ENCODE measurements at places on chromosomes 7 and 10.

GRCh38 chr10:89022734-89023133 lies 32.1 kb downstream of the FAS start:
- no peak overlapping the region for H3K4me3 ChIP-seq

GRCh38 chr10:79938728-79939406 lies 10.0 kb downstream of the SFTPD start:
- H3K4me1 ChIP-seq: no peaks in the 10 kb centered on the region
- H3K36me3 ChIP-seq: no peaks in the 10 kb centered on the region
- DNase-seq: no peak

- DNase-seq: no peak
- H3K27ac ChIP-seq: no peak overlapping the region
- H3K27me3 ChIP-seq: no peaks in the 10 kb centered on the region
- H3K4me1 ChIP-seq: no peaks in the 10 kb centered on the region
These were observed 173.6 kb upstream of the PRKCQ start for GRCh38 chr10:6753644-6754043.

DNA sequence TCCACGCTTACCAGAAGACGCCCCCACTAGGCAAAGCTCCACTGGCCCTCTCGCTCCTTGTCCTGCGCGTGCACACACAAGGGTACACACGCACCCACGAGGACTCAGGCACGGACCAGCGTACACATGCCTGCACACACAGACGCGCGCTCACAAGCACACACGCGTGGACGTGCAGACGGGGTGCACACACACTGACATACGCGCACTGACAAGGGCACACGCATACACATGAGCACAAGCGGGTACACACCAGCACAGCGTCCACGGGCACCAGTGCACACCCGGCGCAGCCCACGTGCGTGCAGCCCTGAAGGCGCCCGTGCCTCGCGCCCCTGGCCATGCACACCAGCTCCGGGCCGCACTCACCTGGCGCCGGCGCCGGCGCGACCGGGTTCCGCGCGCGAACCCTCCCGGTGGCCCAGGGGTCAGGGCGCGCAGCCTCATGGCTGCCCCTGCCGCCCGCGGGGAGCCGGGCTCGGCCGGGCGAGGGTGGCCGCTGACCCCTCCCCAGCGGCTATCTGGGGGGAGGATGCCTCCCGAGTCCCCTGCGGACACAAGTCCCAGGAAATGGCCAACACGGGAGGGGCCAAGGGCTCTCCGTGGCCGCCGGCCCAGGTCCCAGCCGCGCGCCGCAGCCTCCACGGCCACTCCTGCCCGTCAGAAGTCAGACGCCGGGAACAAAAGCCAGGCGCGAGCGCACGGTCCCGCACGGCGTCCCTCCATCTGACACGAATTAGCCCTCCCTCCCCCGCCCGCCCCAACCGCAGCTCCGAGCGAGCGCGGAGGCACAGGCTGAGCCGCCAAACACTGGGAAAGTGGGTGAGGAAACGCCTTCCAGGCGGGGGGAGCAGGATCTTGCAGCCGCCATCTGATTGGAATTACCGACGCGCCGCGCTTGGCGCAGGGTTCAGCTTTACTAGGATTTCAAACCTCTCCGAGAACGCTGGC lies 45.0 kb downstream of the TNS3 start:
- peak overlapping the region; percentile 37 for H3K4me3 ChIP-seq
- no peaks in the 10 kb centered on the region for H3K27me3 ChIP-seq
- H3K27ac ChIP-seq: peak overlapping the region; percentile 72
- no peaks in the 10 kb centered on the region for H3K36me3 ChIP-seq
- peak; percentile 45 for DNase-seq
- H3K4me1 ChIP-seq: peaks cover 26% of the 10 kb centered on the region

DNA sequence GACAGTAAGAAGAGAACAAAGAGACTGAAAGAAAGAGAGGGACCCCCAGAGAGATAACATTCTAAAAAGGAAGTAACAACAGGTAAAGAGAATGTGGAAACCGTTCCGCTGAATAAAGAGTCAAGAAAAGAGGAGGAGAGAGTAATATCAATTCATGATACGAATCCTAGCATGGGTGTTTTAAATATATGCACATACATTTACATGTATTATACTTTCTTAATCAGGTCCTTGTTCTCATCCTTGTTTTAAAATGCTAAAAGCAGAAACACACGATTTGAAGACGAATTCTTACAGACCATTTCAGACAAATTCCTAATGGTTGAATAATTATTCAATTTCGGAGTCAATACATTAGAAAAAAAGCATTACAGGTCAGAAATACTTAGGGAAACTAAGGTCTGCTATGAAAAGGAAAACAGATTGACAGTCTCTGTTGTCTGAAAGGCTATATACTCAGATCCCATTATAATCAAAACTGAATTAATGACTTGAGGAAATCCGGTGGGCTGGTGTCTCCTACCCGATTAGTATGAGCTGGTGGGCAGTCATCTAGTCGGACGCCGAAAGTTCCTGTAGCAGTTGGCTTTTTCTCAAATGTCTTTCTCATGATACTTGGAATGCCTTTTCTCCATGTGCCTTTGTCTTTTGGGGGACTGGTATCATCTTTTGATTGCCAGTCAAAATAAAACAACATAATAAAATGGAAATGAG lies 127.3 kb downstream of the ARHGAP21 start:
- no peaks in the 10 kb centered on the region for H3K4me1 ChIP-seq
- H3K27ac ChIP-seq: no peak overlapping the region
- no peaks in the 10 kb centered on the region for H3K36me3 ChIP-seq
- H3K4me3 ChIP-seq: no peak overlapping the region
- DNase-seq: no peak

- H3K4me1 ChIP-seq: peaks cover 6% of the 10 kb centered on the region
- DNase-seq: no peak
- no peak overlapping the region for H3K27ac ChIP-seq
- no peaks in the 10 kb centered on the region for H3K36me3 ChIP-seq
- H3K4me3 ChIP-seq: no peak overlapping the region
- no peaks in the 10 kb centered on the region for H3K27me3 ChIP-seq
These were observed 4.5 kb upstream of the CHST15 start for GRCh38 chr10:124097883-124098282.

DNA sequence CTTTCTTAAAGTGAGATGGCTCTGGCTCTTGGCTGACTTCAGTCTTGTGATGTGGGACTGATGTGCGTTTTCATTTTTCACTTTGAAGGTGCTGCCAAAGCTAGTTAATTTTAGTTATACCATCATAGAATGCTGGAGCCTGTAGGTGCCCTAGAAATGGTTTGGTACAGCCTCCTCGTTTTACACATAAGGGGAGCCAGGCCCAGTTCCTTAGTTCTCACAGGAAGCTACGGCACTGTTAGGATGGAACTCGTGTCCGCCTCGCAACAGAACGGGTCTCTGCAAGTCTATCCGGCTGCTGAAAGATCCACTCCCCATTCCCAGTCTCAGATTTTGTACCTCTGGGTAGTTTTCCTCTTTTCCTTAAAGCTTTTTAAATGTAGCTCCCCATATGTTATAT lies 173.2 kb upstream of the PRPS1L1 start:
- H3K4me1 ChIP-seq: no peaks in the 10 kb centered on the region
- no peaks in the 10 kb centered on the region for H3K36me3 ChIP-seq
- no peak for DNase-seq
- no peaks in the 10 kb centered on the region for H3K27me3 ChIP-seq
- H3K4me3 ChIP-seq: no peak overlapping the region

DNA sequence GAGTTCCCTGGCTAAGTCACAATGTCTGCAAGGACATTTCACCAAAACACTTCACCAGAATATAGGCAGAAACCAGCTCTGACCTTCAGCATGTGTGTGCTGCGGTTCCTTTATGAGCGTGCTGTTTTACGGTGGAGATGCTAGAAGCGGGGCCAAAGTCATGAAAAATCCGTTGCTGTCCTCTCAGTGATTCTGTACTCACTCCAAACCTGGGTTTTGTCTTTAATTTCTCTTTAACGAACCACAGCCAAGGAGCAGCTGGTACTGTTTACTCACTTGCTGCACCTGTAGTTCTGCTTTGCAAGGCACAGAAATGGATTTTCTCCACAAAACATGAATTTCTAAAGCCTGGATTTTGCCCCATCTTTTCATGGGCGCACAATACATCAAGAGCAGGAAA lies 639.9 kb downstream of the PHTF2 start:
- no peak for DNase-seq
- H3K27ac ChIP-seq: no peak overlapping the region
- no peaks in the 10 kb centered on the region for H3K36me3 ChIP-seq
- H3K4me3 ChIP-seq: no peak overlapping the region
- no peaks in the 10 kb centered on the region for H3K4me1 ChIP-seq

DNA sequence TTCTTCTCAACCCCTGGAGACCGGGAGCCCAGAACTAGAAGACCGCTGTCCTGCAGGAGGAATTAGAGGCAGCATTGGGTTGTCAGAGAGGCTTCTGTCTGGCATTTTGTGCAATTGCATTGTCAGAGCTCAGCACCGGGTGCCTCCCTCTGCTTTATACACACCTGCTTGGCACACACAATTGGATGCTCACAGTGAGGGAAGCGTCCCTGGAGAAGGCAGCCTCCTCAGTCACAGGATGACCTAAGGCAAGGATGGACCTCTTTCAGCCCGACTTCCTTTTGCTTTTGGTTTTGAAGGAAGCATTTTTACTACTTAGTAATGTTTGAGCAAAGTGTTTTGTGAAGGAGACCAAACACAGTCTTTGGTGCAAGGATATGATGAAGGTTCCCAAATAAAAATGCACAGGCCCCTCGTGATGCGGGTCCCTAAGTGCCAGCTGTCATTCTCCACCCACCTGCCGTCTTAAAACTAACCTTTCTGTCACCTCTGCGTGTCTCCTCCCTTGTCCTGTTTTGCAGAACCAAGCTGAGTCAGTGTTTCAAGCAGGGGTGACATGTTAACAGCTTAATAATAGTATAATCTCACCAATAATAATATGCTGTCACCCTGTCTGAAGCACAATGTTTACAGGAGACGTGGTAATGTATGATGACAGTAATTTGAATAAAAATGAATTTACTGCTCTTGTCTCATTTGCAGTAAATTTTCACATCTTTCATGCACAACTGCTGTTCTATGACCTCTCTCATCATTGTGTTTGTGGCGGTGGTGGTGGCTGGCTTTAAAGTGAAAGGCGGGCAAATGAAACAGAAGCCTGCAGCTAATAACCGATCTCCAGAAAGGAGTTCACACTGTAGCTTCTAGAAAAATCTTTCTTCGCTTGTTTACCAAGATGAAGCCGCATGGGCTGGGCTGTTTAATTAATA lies 430.2 kb upstream of the MKI67 start:
- no peak overlapping the region for H3K4me3 ChIP-seq
- no peak overlapping the region for H3K27ac ChIP-seq
- DNase-seq: no peak
- H3K36me3 ChIP-seq: no peaks in the 10 kb centered on the region
- no peaks in the 10 kb centered on the region for H3K27me3 ChIP-seq

GRCh38 chr7:3607847-3608246 lies 306.8 kb downstream of the SDK1 start:
- H3K27me3 ChIP-seq: no peaks in the 10 kb centered on the region
- DNase-seq: no peak
- H3K27ac ChIP-seq: no peak overlapping the region
- H3K4me3 ChIP-seq: no peak overlapping the region
- no peaks in the 10 kb centered on the region for H3K4me1 ChIP-seq

DNA sequence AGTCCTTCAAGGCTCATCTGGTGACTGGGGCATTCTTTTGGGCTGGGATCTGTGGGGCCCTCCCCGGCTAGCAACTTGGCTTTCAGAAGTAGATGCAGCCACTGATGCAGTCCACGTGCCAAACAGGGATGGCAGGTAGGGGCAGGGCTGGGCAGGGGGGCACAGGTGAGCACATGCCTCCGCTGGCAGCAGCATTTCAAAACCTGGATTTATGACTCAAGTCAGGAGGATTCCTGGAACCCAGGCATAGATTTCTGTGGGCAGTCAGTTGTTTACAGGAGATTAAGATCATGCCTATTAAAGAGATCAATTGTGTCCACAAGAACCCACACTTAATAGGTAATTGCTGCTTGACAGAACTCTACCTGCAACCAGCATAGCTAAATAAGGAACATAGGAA lies 839 bp upstream of the HABP2 start:
- H3K27ac ChIP-seq: no peak overlapping the region
- no peak overlapping the region for H3K4me3 ChIP-seq
- no peak for DNase-seq
- H3K4me1 ChIP-seq: peaks cover 1% of the 10 kb centered on the region
- no peaks in the 10 kb centered on the region for H3K27me3 ChIP-seq
